ENCODE measurements at places on chromosomes 13 and 19. TPM values are rescaled to one million over a fixed set of nuclear protein-coding genes. Genes with fewer than 3 reads are reported as not detected.

The ZSWIM9 gene
- 2.4 TPM for total RNA-seq

The ERICH6B gene
- total RNA-seq, result not detected

The KLHL1 gene
- 0.03 TPM for total RNA-seq

The DHDH gene
- not detected for total RNA-seq

The KIR2DL4 gene
- not detected for total RNA-seq

The RNF225 gene
- 1.4 TPM for total RNA-seq

The RUBCNL gene
- 0.64 TPM for total RNA-seq

The CASP14 gene
- not detected for total RNA-seq

The MAP4K1 gene
- total RNA-seq, result 1.3 TPM

The GRK1 gene
- total RNA-seq, result not detected

Data from A375 (cell line).